PC-9 (cell line): ENCODE measurements at places on chromosomes 6 and 20. TPM values are rescaled to one million over a fixed set of nuclear protein-coding genes. Genes with fewer than 3 reads are reported as not detected.

RBPJL gene
- total RNA-seq = not detected in 2 replicates

HUS1B gene
- total RNA-seq = 0.94 and 1.2 TPM in 2 replicates

RAET1G gene
- 0.88 TPM in 1 of 2 replicates, not detected in the other for total RNA-seq

ULBP1 gene
- 2.8 and 3.3 TPM in 2 replicates for total RNA-seq

NKX2-2 gene
- total RNA-seq = not detected in 2 replicates

DNAAF9 gene
- 2.6 and 2.9 TPM in 2 replicates for total RNA-seq

GFRA4 gene
- total RNA-seq = not detected in 2 replicates

FAM184A gene
- 0.85 and 1.1 TPM in 2 replicates for total RNA-seq

QRSL1 gene
- 11.7 and 13.4 TPM in 2 replicates for total RNA-seq
